Ovary (tissue), 10 donors: ENCODE measurements at places on chromosomes 3 and 15. TPM values are rescaled to one million over a fixed set of nuclear protein-coding genes. Genes with fewer than 3 reads are reported as not detected.

Gene PARP16
- polyA plus RNA-seq, result 19.2 TPM

- DNase-seq, result no peak
These were observed 19.0 kb downstream of the GPR156 start for GRCh38 chr3:120265989-120266388.

DNA sequence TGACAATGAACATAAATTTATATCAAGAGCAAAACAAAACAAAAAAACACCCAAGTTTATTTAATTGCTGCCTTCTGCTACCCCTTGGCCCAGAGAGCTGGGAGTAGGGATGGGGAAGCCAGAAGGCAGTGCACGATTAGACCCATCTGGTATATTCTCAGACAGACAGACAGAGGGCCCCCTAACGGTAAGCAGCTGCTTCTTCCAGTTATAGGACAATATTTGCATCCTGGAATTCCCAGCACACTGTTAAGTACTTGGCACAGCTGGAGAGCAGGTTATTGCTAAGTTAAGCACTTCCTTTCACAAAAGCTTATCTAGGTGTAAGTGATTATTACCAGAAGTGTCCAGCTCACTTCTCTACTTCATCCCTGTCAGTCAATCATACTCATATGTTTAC lies 39.3 kb downstream of the C2CD4B start:
- no peak for DNase-seq

DNA sequence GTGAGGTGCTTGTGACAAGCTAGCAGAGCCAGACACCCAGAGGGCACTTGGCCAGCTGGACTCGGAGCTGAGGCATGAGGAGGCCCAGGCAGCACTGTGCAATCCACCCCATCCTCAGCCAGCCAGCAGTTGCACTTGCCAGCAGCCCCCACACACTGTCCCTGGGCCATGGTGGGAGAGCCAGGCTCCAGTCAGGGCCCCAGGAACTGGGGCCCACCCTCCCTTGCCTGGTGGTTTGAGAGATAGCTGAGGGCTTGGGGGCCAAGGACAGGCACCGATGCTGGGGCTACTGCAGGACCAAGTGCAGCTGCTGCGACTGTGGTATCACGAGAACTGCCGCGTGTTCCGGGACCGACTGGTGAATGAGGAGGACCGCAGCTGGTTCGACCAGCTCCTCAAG lies 63.5 kb downstream of the DNAH1 start:
- peak; percentile 87 for DNase-seq

GRCh38 chr15:78007211-78007931 lies 70.1 kb downstream of the TBC1D2B start:
- no peak for DNase-seq

DNA sequence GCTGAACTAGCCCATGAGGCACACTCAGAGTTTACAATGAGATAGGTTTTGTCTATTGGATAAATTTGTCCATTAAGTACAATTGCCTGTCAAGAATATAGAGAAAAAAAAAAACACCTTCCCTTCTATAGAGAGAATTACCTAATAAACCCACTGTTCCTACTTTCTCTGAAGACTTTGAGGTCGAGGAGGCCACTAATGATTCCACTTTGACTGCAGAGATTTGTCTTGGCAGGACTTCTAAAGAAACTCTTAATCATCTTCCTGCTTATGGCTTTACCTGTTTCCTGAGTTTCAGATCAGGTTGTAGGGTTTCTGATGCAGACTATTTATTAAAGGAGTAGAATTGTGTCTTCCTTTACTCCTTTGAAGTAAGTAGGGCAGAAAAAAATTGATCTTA lies 342.4 kb upstream of the KCNMB2 start:
- no peak for DNase-seq

Gene PPP1R14D
- not detected for polyA plus RNA-seq

Gene APOD
- 161 TPM for polyA plus RNA-seq

DNA sequence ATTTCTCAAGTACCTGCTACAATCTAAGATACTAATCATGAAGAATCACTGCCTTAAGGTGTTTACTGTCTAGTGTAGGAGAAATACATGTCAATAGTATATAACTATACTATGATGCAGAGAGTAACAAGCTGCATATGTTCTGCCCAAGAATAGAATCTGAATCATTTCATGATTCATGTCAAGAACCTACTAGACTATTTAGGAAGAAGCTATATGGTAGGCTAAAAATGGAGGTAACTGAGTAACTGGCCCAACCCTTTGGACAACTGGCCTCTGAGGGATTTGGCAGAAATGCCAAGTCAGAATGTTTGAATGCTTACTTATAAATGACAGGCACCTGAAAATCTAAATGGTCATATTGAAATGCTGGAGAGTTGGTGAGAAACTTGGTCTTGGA lies 59.9 kb upstream of the DGKG start:
- DNase-seq, result no peak

Gene ADAMTS7
- polyA plus RNA-seq, result 7.6 TPM

DNA sequence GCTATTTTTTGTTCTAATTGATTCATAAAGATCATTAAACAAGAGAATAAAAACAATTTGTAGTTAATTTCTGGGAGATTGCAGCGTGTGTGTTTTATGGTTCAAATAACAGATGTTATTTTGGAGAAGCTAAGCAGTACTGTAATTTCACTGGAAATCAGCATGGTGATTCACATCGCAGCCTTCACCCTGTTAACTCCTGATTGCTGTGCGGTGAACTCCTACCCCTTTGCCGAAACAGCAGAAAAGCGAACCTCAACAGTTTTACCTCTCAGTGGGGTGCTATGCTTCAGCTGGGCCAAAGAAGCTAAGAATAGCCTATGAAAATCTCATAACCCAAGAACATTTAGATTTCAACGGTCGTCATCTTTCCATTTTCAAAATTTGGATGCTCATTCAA lies 441.5 kb upstream of the RARB start:
- no peak for DNase-seq

Gene TMIE
- 1.3 TPM for polyA plus RNA-seq

DNA sequence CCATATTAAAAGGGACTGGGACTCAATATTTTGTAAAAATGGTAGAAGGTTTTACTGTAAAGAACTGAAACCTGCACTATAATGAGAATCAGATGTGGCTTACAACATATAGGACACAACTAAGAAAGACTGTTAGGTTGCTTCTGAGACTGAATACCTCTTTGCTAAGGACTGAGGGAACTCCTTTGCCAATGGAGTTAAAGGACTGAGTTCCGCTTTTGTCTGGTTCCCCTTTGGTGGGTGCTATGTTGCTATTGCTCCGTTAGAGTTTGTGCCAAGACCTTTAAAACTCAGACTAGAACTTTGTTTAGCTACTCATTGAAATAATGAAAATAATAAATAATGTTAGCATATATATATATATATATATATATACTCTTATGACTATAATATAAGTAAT lies 147.8 kb upstream of the KCNMB2 start:
- DNase-seq, result no peak

Gene SPINK8
- not detected for polyA plus RNA-seq

Gene SLC22A14
- not detected for polyA plus RNA-seq

Gene DPPA2
- not detected for polyA plus RNA-seq
